ENCODE measurements at places on chromosomes 3 and 15.

DNA sequence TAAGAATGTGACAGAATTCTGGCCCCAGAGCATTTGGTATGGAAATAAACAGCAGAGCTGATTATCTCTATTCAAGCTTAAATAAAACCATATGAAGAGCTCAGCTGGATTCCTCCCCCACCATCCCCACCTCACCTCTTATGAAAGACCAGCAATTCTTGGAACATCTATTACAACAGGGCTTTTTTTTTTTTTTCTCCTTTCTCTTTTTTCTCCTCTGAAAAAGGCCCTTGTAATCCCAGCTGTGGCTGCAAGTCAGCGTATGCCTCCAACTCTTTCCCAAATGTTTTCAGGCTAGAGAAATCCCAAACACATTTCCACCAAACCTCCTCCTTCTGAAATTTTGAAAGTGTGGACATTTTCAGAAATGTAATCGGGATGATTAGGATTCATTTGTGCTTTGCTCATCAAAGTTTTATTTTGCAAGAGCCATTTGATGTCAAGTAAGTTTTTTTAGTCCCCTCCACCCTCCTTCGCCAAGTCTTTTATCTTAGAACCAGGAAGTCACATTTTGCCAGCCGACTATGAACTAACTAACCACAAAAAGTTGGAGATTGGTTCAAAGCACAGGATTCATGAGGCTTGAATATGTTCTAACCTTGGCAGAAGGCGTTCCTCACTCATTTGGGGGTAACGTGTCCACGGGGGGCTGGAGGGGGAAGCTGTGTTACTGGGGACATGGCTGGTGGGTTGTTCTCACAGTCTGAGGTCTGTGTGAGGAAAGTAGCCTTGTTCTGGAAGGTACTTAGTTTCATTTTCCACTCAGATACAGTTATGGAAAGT is 142.0 kb upstream of the PDZRN3 start:
- DNase-seq: peak; percentile 62

DNA sequence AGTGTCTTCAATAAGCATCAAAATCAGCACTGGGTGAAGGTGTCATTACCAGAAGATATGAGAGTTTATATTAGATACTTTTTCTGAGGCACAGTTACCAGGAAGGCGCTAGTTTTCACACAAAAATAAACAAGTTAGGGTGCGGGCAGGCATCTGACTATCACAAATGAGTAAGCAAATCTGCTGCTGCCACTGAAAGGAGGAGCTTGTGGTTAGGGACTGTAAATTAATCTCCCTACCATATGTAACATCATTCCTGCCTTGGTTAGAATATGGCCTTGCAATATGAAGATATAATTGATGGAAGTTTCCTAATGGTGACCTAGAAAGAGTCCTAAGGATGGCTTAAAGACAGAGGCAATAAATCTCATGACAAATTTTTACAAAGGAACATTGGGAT is 19.5 kb upstream of the EID1 start:
- peak; percentile 69 for DNase-seq

DNA sequence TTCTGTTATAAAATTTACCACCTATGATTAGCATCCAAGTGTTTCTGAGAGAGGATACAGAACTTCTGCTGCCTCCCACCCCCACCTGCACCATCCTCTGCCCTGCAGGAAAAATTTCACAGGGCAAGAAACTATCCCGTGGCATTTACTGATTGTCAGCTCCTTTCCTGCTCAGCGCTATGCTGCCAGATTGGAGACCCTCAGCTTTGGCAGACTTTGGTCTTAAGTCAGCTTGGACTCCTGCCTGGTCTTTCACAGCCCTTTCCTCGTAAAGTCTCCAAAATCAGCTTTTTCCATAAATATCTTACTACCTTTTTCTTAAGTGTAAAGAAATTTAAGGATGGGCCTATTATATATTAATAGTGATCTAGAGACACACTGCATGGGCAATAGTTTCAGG is 239.9 kb upstream of the ADAMTS9 start:
- DNase-seq: no peak

DNA sequence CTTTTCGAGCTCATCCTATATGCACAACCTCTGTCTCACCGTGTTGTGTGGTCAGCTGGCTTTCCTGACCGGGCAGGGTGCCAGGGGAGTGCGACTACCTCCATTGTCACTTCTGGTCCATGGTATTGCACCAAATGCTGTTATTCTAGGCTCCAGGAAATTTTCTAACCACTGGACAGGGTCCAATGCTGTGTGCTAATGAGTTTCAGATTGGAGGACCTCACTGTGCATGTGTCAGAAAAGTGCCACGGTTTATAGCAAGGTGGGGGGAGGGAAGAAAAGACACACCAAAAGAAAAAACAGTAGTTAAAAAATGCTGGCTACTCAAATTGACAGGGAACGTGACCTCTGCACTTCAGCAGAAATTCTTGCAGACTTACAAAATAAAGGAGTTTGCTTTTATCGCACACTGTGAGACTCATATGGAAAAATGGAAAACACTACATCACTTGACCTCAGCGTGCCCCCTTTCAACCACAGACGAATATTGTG is 480.1 kb downstream of the FOXP1 start:
- peak; percentile 93 for DNase-seq

DNA sequence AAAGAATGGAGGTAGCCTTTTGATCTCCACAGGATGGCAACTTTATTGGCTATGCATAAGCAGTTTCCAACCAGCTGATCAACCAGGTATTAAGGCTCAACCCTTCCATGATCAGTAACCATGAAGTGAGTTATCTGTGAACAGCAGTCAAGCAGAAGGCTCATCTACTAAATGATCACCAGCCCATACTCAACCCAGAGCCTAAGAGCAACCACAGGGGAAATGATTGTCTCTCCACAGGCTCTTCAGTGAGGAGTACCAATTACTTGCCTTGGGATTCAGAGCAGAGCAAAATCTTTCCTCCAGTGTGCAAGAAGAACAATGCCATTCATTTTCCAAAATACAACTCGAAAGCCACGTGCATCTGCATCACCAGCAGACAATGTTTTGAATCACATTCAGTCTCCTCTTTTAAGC is 754.8 kb downstream of the ROBO1 start:
- DNase-seq: no peak

DNA sequence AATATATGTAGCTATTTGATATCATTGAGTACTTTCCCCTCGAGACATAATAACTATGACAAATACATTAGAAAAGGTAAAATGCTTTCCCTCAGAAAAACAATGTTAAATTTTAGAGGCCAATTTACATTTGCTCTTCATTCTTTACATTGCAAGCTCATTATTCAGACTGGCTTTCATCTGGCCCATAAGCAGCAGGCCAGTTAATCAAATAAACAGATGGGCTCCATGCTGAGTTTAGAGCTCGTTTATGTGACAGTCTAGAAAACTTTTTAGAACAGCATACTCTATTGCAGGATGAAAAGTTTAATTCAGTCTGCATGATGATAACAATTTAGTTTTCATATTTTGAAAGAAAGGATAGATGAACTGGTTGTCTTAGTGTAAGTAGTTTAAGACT is 150.6 kb downstream of the DUT start:
- DNase-seq: peak; percentile 42

- no peak for DNase-seq
Measured at GRCh38 chr15:37124331-37124730, 24.0 kb upstream of the MEIS2 start.

DNA sequence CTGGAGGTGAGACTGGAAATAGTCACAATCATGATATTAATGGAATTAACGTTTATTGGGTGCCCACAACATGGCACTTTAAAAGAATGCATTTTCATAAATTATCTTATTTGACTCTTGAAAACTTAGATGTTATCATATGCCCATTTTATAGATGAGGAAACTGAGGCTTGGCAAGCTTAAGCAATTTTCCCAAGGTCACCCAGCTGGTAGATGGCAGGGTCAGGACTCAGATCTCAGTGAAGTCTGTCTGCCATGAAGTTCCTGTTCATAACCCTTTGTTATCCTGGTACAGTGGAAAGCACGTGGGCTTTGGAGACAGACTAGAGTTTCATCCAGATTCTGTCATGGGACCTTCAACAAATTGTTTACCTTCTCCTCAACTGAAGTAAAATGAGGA is 174.6 kb upstream of the NR2E3 start:
- no peak for DNase-seq

GRCh38 chr15:74137537-74137894 is 7.1 kb downstream of the ISLR2 start:
- DNase-seq: no peak

- peak; percentile 72 for DNase-seq
Measured at GRCh38 chr15:39756806-39757522, 25.7 kb downstream of the FSIP1 start.

DNA sequence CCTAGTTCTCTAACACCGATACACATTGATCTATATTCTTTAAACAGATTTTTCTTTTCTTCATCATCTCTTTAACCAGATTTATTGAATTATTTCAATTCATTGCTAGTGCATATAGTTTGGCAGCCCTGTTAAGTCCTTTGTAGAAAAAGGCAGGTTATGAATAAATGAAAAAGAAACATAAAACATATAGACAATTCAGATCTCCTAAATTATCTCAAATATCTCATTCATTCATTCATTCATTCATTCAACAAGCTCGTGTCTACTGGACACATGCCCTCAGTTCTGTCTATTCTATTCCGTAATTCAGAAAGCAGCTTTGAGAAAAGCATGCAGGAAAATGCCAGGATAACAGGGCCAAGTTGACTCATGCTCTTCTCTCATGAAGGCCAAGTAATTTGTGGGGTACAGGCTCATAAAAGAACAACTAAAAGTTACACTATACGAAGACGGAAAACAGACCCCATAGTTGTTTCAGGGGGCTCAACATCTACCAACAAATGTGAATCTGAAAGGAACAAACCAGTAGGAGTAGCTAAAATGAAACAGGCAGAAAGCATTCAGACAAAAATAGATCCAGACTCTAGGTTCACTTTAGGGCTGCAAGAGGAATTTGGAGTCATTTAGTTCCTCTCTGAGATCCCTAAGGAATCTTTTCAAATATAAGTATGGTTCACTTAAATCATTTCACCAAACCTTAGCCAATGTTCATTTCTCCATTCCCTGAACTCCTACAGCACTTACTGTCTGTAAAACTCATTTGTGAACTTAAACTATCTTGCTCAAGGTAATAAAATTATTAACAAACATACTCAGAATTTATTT is 7.5 kb downstream of the ZNF148 start:
- no peak for DNase-seq

Measured in fibroblast of skin of back (primary cell).